ENCODE measurements at places on chromosomes 5 and 9.

DNA sequence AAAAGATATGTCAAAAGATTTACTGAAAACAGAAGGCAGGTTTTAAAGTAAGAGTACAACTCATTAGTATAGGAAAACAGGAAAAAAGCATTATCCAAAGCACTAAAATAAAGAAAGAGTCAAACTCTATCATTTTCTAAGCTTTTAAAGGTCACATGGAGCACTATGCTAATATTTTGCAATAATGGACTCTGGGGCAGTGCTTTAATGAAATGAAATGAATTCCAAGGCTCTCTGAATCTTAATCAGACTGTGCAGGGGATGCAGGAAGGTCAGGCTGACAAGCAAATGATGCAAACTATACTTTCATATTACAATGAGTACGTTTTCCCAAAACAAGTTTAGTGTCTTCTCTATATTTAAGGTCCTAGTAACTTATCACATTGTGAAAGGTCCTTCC, 981.9 kb upstream of the DMAC1 start:
- DNase-seq: no peak

GRCh38 chr9:24824607-24825006, 278.9 kb upstream of the IZUMO3 start:
- no peak for DNase-seq

DNA sequence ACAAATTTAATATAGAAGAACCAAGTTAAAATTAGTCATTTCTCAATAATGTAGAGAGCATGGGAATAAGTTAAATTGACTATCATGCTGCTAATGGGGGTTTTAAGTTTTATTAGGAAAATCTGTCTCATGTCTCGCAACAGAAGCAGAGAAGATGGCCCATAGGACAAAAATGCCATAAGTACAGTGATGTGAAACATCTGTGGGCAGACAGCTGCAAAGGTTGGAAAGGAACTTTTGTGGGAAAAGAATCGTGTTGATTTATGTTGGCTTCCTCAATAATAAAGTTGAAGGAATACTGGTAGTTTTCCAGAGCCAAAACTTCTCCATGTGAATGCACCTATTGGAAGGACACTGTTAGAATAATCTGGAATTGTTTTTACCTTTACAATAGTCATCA, 44.8 kb downstream of the VCAN start:
- no peak for DNase-seq

DNA sequence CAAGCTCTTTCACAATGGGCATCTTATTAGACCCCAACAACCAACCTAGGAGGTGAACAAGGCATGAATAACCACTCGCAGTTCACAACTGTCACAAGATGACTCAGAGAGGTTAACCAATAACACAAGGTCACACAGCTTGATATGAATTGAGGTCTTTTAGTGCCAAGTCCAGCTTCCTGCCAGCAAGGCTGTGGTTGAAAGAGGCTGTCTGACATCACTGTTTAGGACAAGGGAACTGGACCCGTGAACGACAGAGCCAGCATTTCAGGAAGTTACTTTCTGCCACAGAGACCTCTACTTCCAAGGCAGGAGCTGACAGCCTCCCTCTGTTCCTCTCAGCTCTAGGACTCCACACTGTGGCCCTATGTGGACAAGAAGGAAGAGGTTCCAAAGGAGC, 53.4 kb upstream of the ALDH1B1 start:
- DNase-seq: no peak

- no peak for DNase-seq
Observed at GRCh38 chr9:98121058-98121457, 2.0 kb upstream of the TRIM14 start.

DNA sequence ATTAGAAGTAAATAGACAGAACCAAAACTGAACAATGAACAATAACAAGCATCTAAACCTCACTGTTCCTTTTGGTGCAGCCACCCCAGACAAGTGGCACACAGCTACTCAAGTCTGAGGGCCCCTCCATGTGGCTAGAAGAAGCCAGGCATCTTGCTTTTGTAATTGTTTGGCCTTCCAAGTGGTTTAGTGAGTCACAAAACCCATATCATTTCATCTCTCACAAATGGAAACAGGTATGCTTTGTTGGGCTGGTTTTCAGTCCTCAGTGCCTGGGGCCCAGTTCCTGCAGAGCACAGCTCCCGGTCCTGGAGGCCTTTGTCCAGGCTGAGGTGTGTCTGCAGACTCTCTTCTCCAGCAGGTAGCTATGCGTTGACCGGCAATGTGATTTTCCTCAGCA, 16.7 kb downstream of the PRLR start:
- no peak for DNase-seq

DNA sequence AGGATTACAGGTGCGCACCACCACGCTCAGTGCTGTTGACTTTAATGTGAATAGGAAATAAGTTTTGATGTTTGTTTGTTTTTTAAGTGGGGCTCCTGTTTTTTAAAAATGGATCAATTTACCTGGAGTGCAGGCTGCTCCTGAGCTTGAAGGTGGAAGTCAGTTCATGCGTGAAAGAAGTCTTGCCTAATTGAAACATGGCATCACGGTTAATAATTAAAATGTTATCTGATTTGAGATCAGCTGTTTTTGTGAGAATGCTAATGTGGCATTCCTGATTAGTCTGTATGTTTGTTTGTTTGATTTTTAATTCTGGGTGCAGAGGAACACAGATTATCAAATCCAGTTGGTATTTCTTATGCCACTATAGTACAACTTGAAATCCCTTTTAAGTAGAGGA, 6.5 kb downstream of the SFXN1 start:
- DNase-seq: no peak

GRCh38 chr9:113530022-113530635, 66.6 kb downstream of the RGS3 start:
- no peak for DNase-seq

GRCh38 chr9:120016231-120016630, 563.7 kb downstream of the CDK5RAP2 start:
- no peak for DNase-seq

DNA sequence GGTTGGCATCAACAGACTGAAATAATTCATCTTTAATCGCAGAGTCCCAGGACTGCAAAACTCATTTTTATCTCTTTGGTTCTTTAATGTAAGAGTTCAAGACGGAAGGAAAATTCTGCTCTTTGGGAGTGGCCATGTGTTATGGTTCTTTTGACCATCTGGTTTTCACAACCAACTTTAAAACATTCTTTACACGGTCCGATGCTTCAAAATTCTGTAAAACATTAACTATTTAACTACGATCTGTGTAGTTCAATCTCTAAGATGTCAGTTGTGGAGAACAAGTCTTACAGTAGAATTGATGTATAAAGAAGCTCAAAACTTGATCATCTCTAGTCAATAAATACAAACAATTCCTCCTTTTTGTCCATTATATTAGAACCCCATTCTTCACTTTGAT, 83.0 kb downstream of the CMYA5 start:
- no peak for DNase-seq

DNA sequence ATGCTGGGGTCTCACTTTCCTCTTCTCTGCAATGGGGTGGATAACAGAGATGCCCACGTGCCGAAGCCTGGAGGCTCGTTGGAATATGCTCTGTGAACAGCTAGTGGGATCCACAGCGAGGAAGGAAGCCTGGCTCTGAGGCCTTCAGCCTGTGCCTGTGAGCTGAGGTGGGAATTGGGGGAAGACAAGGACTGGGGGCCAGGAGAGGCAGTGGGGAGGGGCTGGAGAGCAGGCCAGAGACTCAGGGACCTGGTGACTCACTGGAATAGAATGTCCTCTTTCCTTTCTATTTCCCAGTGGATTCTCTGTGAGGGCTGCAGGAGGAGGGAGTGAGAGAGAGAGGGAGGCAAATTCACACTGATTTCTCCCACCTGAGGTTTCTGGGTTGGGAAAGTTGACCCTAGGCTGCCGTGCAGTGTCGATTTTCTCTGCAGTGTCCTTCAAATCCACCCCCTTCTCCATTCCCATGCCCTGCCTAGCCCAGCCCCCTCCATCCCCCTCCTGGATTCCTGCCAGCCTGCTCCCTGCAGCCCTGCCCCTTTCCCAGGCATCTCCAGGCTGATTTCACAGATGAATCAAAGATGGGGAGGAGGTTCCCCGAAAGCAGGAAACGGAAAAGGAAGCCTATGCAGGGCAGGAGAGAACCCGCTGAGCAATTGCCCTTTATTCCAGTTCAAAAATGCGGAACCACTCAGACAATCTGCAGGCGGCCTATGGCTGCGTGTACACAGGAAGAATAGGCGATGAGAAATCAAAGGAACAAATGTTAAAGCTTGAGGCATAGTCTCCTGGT, 1.4 kb upstream of the SPAAR start:
- DNase-seq: no peak

- no peak for DNase-seq
Observed at GRCh38 chr5:168469816-168470215, 16.5 kb upstream of the RARS1 start.

- no peak for DNase-seq
Observed at GRCh38 chr9:127126971-127127370, 4.5 kb upstream of the ANGPTL2 start.

DNA sequence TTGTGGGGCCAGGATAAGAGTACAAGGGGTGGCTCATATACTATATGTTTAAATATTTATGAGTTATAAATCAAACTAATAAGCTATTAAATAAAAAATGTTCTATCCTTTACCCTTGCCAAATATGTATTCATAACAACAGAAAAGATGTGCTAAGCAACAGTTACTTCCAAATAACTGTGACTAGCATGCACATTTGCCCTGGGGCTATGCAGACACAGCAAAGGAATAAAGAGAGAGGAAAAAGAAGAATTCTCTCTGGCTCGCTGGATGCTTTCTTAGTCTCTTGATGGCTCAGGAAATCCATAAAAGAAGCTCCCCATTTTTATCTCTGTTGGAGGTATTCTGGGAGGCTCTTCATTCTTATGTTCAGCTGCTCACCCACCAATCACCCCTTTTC, 182.4 kb upstream of the ATP10B start:
- no peak for DNase-seq

DNA sequence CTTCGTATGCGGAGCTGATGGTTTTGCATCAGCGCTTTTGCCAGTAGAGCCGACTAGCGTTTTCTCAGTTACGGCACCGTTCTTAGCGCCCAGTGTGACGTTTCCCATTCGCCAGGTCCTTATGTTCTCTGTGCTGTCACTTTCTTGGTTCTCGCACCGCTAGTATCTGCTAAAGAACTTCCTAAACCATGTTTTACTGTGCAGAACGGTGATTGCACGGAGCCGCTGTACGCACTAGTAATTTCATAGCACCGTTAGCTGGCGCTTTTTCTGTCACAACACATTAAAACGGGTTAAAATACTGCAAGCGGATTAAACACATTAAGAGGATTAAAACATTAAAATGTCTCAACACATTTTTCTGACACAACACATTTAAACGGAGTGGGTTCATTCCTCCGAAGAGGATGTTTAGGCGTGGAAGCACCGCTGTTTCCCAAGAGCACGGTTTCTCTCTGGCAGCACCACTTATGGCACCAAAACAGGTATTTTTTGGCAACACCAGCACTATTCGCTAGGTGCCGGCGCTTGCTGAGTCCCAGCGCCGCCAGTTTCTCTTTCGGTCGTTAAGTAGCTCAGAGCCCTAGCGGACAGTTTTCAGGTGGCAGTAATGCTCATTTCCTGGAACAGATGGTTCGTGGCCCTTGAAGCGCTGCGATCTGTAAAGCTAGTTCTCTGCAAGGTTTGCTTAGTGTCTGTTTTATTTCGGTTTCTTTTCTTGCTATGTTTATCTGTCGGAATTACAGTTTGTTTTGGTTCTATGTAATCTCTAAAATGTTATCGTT, 20.3 kb downstream of the ANXA2R start:
- peak; percentile 71 for DNase-seq

DNA sequence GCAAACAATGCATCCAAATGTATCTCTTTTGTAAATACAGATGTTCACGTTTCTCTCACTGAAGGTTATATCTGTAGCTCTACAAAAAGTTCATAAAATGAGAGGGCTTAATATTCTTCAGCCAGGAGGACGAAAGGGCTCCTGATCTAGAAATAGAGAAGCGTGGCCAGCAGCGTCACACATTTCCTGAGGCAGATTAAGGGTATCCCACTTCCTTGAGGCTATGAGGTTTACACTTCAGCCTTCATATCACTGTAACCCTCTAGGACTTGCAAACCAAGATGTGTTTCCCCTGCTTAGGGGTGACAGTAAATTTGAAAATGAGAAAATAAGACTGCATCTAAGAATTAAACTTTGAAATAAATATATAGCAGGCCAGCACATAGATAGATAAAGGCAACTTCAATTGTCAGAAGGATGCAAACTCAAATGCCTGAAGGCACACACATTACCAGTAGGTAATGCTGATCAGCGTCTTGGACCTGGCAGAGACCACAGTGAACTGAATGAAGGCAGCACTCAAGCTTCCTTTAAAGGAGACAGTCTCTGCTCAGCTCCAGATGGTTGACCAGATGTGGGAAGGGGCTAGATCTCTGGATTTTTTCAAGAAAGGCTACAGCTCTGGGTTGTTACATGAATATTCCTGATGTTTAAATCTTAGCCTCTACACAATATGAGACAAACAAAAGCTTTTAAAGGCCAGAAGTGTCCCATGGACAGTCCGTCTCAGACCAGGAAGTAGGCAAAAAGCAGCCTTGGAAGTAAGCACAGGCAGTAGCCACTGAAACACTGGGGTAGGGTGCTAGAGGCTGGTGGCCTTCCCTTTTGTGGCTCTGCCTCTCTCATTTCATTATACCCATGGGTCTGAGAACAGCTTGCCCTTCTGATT, 197.7 kb downstream of the MCTP1 start:
- DNase-seq: no peak

GRCh38 chr5:75460532-75460931, 50.9 kb downstream of the CERT1 start:
- no peak for DNase-seq

- no peak for DNase-seq
Observed at GRCh38 chr5:143229896-143230675, 173.4 kb downstream of the NR3C1 start.

DNA sequence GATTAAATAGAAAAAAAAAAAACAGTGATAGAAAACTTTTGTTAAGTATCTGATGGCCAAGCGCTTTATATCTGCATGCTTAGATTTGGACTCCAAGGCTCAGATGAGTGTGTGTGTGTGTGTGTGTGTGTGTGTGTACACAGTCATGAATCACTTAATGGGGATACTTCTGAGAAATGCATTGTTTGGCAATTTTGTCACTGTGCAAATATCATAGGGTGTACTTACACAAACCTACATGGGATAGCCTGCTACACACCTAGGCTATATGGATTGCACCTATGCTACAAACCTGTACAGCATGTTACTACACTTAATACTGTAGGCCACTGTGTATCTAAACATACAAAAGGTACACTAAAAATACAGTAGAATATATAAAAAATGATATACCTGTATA, 635.6 kb upstream of the NUDT12 start:
- DNase-seq: no peak

- DNase-seq: no peak
Observed at GRCh38 chr5:3019045-3019444, 267.6 kb upstream of the IRX2 start.
